ENCODE measurements at places on chromosomes 6 and 20.

DNA sequence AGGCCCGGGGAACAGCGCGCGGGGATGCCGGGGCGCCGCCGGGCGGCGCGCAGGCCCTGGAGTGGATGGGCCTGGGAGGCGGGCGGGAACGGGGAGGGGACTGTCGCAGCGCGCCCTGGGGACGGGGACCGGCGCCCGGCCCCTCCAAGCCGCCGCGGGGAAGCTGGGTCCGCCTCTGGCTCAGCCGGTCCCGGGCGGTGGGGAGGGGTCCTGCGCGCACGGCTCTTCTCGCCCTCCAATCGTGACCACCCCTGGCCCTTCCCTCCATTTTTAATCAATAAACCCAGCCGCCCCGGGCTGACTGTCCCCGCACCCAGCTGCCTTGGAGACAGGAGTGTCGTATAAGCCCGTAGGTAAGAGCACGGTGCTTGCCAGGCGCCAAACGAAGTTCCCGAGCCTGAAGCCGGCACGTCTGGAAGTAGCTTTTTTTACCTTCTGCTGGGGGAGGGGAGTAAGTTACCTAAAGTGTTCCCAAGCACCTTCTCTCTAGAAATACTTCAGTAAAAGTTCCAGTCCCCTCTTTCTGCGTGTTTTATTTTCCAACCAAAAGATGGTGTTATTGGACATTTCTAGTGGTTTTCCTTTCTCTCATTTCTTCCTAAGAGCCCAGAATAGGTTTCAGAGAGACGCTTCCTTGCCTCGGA, 780 bp upstream of the TAF4 start:
- DNase-seq: peak; percentile 74

DNA sequence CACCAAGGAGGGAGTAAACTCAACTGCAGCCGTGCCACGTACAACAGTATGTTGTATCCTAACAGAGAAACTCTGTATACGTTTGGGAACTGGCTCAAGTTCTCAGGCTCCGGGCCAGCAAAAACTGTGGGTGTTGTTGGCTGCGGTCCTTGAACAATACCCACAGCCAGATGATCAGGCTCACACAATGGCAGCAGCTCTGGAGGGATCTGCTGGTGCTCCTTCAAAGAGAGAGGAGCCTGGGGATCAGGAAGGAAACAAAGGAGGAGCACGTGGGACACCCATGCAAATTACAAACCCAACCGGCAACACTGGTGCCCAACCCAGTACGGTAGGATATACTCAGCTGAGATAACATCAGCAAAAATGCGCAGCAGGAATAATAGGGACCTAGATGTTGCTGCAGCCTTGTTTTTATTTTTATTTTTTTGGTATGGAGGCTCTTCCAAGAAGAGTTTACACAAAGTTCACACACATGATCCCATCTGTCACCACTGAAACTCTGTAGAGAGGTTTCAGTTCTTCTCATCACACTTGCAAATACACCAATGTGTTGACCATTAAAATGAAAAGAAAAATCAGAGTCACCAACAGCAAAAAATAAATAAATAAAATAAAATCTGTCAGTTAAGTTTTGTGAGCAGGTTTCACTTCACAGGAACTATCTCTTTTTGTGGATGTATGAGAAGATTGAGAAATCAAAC, 41.2 kb upstream of the PDE10A start:
- no peak for DNase-seq

DNA sequence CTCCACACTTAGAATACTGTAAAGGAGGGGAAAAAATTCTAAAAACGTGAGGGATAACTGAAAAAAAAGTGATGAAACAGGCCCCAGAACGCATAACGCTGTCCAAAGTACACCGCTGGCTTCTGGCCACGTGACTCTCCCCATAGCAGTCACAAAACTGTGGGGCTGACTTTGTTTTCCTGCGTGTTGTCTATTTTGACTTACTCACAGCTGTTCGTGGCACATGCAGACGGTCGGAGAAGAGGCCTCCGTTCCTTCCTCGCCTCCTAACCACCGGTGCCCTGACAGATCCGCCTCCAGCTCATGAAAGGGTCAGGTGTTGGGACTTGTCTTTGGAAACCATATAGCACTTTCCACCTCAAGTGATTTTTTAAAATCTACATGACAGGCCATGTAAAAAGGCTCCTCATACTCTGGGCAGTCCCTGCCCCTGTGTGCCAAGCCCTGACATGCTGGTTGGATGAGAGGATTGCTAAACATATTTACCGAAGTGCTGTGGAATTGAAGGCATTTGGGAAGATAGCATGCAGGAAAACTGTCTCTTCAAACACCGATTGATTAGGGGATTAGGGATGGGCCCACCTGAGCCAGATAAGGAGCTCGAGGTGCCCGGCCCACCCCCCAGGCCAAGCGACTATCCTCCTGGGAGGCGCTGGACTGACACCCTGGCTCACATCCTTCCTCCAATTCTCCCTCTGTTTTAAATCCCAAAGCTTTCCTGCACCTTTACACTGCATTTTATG, 54.8 kb downstream of the DACT2 start:
- DNase-seq: no peak

- no peak for DNase-seq
Measured at GRCh38 chr6:152364866-152365265, 272.3 kb downstream of the SYNE1 start.

DNA sequence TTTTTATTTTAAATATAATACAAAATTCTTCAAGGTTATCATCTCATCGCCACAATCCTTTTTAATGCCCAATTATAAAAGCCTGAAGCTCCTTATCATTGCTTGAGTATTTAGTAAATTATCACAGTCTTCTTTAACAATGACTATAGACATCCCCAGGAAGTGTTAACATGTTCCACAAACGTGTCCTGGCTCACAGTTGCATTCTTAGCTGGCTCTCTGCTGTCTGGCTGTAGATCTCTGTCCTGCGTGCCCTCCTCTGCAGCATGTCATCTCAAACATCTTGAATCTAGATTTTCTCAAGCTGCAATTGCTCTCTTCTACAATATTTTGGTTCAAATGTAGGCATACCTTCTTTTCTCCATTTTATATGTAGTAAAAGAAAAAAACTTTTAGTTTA, 885.2 kb downstream of the EPHA7 start:
- DNase-seq: no peak

DNA sequence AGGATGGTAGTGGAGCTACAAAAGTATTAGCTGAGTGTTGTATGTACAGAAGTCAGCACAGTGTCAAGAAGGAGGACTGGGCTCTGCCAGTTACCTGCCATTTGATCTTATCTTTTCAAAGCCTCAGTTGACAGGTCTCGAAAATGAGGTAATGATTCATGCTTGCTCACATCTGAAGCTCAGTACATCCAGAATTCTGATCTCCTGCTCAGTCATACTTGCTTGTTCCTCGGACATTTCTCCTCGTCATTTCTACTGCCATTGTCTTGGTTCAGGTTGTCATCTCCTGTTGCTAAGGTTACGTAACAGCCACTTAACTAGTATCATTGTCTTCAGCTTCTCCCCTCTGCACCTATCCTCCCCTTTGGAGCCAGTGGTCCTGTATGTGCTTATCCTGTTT, 89.5 kb downstream of the SLX4IP start:
- no peak for DNase-seq

DNA sequence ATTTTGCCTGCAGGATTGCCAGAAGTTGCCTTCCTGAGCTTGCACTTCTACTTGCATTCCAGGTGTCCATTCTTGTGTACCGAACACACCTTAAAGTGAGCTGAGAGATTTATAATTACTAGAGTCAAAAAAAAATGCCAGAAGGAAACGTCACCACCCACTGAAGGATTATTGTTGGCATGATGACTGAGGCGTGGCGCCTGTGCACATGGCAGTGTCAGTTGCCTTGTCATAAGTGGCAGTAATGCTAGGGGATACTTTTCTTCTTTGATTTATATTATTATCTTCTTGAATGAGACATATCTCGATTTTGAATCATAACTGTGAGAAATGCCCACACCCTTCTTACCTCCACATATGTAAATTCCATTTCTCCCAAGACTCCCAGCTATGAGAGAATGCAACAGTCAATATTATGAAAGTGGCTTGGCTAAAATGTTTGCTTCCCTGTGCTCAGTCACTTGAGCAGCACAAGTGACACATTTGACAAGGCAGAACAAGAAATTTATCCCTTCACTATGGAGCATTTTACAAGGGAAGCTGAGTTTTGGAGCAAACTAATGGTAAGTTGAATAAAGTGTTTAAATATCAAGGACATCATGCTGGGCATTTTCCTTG, 149.5 kb upstream of the SASH1 start:
- no peak for DNase-seq

- no peak for DNase-seq
Measured at GRCh38 chr6:70592391-70593117, 25.8 kb downstream of the SDHAF4 start.

- no peak for DNase-seq
Measured at GRCh38 chr6:54621285-54621684, 225.3 kb upstream of the FAM83B start.

DNA sequence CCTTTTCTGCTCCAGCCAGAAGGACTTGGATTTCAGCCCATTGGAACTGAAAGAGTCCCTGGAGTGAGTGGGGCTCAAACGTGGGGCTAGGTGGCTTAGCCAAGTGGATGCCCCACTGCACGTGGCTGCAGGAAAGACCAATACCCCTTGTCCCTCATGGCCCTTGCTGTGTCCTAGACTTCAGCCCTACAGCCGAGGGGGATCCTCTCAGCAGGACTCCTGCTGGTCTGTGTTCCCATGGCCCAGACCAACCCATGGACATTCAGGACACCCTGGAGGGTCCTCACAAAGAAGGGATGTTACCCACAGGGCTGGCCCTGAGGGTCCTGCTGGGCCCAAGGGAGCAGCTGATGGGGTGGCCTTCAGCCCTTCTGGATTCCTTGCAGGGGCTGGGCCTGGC, 30.0 kb upstream of the PHACTR3 start:
- no peak for DNase-seq
